ENCODE measurements at places on chromosomes 3 and 15.

DNA sequence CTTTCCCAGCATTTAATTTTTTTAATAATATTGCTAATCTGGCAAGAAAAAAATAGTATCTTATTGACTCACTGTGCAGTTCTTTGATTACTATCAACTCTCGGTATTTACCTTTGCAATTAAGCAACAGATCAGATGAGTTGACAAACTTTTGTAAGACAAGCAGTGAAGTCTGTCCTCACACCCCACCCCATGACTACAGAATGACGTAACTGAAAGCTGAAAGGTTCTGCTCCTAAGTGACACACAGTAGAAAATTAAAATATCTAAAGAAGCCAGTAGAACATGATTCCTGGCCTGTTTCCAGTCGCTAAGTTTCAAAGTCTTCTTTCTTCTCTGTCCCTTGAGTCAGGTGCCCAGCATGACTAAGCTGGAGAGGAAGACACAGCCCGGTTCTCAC, 135.5 kb downstream of the STT3B start:
- DNase-seq, result no peak

DNA sequence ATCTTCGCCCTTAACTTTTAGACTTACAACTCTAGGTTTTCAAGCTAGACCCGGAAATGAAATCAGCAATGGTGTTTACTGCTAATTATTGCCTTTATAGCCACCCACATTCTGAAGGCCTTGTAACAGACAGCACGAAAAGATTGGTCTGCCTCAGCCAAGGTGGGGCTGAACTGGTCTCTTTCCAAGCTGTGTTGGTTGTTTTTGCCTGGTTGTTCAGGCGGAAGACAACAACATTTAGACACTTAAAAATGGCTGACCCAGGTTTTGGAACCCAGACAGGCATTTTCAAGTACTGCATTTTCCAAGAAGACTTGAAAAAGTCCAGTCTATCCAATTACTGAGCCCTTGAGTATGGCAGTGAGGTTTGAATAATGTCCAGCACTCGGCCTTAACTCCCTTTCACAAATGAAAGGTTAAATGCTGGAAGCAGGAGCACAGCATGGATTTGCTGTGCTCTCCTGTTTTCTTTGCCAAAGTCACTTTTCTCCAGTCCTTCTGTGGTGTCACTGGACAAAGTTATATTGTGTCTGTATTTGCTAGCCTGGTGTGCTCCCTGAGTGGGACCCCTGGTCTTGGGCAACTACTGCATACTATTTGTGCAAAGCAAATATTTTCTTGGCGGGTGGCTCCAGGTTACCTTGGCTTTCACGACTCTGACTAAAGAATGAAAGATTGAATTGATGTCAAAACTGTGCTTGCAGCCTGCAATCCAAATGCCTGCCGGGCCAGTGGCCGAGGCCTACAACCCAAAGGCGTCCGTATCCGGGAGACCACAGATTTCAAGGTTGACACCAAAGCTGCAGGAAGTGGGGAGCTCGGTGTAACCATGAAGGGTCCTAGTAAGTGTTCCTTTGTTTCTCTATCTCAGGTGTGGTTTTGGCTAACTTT, 93.5 kb downstream of the FLNB start:
- peak; percentile 30 for DNase-seq

DNA sequence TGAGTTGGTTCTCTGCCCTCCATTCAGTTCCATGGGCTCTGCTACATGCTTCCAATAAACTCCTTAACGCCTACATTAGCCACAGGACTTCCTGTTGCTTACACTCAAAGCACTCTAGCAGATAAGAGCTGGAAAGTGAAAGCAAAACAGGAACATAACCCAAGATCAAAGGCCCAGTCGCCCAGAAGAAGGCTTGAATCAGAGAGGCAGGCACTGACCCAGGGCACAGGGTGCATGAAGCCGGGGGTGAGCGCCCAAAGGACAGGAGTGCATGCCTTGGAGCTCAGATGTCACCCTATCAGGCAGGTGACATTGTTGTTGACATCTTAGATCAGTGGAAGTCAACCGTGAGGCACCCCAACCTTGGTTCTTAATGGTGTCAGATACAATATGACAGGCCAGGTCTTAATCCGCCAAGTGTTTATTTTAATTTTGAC, 235.1 kb downstream of the UACA start:
- DNase-seq, result no peak

DNA sequence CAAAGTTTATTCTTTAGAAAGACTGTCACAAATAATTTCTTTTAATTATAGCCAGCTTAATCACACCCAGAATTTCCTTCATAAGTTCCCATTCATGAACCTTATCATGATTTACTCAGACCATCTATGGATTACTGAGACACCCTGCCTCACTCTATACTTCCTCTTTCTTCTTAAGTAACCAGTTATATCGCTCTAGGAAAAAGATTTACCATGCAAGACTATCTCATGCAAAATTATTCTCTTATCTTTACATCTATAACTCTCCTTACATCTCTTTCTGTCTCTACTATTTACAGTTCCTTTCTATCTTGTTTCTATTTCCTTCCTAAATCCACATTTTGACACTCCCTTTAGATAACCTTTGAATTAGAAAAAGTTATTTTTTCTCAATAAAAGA, 316.8 kb downstream of the POLQ start:
- no peak for DNase-seq

DNA sequence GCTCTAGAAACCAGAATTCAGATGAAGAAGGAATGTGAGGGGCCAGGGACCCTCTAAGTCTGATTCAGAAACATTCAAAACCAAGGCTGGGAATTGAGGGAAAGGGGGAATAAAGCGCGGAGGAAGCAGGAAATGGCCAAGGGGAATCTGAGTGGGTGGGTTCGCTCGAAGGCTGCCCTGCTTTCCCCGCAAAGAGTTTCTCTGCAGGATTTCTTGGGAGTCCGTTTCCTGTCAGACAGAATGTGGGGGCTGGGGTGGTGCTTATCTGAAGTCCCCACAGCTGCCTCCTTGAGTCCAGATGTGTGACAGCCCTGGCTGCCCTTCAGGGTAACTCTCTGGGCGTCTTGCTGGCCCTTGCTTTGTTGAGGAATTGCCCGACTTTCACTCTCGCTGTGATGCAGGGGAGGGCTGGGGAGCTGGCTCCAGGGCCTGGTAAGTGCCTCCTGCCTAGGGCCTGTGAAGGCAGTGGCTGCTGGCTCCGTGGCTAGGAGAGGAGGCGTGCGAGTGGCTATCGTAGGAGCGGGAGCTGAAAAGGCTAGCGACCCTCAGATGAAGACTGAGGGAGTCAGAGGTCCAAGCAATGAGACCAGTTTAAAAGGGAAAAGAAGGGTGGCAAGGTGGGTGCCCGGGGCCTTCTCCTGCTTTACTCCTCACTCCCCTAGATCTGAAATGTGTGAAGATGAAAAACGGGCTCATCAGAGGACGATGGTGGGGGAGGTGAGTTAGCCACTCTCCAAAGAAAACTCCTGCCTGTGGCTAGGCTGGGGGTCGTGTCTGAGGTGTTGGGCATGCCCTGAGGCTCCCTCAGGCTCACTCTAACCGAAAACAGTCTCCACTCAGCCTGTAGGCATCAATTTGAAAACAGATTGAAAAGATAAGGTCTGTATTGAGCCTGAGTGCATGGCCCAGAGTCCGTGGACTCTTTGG, 143.9 kb upstream of the UMPS start:
- DNase-seq, result no peak

GRCh38 chr15:41691471-41691870, 31.3 kb downstream of the MGA start:
- DNase-seq, result no peak

GRCh38 chr3:192597506-192597905, 129.8 kb downstream of the FGF12 start:
- DNase-seq, result no peak

- DNase-seq, result no peak
Observed at GRCh38 chr3:66066963-66067617, 28.4 kb upstream of the MAGI1 start.

GRCh38 chr3:78494851-78495250, 1272.9 kb downstream of the ROBO1 start:
- DNase-seq, result peak; percentile 69

GRCh38 chr3:184679056-184679816, 32.6 kb downstream of the MAGEF1 start:
- DNase-seq, result no peak

- DNase-seq, result no peak
Observed at GRCh38 chr15:48465410-48465809, 134.2 kb downstream of the DUT start.

DNA sequence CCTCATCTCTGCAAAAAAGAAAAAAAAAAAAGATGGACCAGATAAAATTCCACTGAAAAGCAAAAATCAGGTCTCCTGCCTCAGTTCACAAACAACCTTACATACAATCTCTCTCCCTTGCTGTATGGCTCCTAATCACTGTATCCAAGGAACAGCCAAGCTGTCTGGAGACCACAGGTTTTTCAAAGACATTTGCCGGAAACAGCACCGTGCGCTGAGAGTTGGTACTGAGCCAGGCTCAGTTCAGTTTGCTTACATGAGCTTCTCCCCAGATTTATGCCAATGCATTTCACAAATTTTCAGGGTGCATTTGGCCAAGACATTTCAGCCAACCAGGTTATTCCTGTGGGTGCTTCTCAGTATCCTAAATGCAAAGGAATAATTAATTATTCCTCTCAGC, 4.1 kb downstream of the ACP3 start:
- DNase-seq, result peak; percentile 10

GRCh38 chr3:127162947-127163645, 29.8 kb upstream of the PRR23E start:
- DNase-seq, result no peak

DNA sequence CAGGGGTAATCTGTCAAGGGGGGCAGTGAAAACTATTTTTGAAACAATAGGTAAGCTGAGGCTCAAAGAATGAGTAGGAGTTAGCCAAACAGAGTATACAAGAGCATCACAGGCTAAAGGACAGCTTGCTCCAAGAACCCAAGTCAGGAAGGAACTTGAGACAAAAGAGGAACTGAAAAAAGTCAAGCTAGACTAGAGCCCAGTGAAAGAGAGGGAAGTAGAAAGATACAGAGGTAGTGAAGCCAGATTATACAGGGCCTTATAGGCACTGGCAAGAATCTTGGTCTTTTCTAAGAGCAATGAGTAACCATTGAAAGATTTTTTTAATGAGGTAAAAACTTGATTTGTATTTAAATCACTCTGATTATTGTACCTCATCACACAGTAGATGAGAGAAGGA, 69.9 kb downstream of the FILIP1L start:
- no peak for DNase-seq

- DNase-seq, result no peak
Observed at GRCh38 chr3:149886957-149887356, 73.9 kb downstream of the RNF13 start.

Measured in brain (organoid and tissue), 16 donors.